ENCODE measurements at places on chromosomes 7 and 10.
A peak's percentile ranks its signal among the peaks of the same experiment; 100 is the strongest.

DNA sequence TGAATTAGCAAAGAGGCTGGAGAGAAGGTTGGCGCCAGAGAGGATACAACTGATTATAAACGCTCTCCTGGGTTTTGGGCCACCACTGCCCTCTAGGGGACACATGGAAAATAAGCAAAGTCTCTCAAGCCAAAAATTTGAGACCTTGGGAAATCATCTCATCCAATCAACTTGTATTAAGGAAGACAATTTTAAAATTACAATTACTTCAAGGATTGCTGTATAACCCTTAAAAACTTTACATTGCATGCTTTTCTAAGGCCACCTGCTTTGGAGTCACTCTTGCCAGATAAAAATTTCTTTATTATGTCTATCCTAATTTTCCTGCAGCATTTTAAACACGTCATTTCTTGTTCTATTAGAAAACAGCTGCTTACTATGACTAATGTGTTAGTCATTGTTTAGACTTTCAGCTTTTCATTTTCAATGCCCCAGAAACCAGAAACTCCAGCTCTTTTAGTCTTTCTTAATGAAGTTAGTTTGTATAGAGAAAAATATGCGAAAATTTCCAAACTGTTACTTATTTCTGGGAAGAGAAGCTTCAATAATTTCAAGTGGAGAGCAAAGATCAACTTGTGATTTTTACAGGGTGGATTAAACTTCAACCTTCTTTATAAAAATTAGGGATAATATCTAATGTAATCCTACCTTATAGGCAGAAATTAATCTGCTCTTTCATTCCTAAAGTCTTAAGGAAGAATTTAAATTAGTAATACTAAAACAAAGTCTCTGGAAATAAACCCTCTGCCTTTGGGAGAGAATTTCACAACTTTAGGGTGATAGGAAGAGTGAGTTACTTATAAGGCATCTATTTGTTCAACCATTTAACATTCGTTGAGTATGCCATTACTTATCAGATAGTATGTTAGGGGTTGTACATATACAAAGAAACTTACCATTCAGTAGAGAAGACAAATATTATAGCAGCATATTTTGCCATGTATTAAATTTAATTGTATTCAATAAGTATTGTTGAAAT lies 20.6 kb upstream of the RHOBTB1 start:
- DNase-seq, result peak; percentile 47

- DNase-seq, result no peak
These were observed 24.5 kb downstream of the SPOCK2 start for GRCh38 chr10:72063703-72064391.

- peak; percentile 55 for DNase-seq
These were observed 18.7 kb downstream of the FRMD4A start for GRCh38 chr10:14312014-14312413.

- no peak for DNase-seq
These were observed 11.7 kb downstream of the CASP2 start for GRCh38 chr7:143299840-143300239.

GRCh38 chr7:45155357-45155900 lies 2.2 kb upstream of the RAMP3 start:
- DNase-seq, result no peak

DNA sequence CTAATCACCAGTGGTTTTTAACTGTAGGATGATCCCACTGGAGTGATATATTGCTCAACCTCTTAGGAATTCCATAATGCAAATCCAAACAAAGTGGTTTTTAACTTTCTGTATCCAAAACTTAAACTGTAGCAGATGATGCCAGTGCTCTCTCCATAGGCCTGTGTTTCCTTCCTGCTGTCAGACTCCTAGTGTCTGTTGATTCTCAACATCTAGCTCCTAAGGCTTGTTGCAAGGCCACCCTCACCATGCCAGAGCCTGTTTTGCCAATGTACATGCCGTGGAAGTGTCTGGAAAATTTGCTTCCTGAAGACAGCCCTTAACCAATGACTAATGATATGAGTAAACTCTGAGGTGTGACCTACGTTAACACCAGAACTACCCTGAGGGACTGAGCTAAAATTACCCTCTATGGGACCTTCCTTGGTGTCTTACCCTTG lies 39.3 kb downstream of the C1GALT1 start:
- no peak for DNase-seq

GRCh38 chr10:75057680-75058079 lies 53.8 kb upstream of the SAMD8 start:
- no peak for DNase-seq

- DNase-seq, result no peak
These were observed 76.1 kb upstream of the DUSP5 start for GRCh38 chr10:110421512-110422138.

- DNase-seq, result no peak
These were observed 17.8 kb upstream of the IFIT2 start for GRCh38 chr10:89283936-89284475.

- DNase-seq, result peak; percentile 23
These were observed 195.7 kb downstream of the CACNA2D1 start for GRCh38 chr7:82247814-82248433.

DNA sequence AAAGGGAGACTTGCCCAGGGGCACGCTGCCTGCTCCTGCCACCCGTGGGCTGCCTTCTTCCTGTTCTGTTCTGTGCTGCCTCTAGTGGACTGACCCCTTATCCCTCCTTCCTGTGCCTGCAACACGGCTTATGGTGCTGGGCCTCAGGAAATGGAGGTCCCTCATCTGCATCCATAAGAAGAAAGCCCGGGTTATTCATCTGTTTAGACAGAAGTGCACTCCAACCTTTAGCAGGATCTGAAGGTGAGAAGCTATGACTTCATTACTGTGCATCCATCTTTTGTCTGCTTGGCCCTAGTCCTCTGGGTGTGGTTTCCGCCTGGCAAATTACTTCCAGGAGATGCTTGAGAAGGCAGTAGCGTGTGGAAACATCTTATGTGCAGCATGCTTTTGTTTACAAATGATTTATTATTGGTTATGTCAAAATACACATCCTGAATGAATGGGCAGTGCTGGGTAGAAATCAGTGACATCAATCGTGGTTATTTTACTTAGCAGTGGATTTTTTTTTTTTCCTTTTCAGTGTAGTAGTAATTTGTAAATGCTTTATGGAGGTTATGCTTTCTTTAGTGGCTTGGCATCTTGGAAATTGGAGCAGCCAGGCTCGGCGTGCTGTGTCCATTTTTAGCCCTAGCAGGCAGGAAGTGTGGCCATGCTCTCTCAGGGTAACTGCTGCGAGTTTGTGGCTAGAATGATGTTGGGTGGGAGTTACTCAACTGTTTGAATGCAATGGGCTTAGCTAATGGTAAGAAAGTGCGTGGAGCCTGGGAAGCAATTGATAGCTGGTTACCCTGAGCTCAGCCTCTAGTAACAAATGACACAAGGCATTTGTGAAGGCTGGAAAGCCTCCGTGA lies 12.7 kb downstream of the PTPRE start:
- DNase-seq, result no peak
